ENCODE measurements at places on chromosomes 1 and 21.

DNA sequence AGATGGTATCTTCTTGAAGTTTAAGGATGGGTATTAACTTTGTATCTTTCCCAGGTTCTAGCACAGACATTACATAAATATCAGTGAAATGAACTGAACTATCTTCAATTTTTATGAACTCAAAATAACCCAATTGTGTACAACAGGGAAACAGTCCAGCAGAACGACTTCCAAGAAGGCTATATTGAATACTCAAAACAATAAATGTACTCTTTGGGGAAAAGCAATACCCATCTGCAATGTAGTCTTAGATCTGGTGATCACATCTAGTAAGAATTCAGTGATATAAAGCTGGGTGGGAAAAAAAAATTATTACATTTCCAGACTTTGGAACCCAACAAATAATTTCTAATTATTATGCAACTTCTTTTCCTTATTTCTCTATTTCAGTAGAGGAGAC, 33.1 kb upstream of the GORAB start:
- no peak for DNase-seq

GRCh38 chr1:181416268-181416860, 67.0 kb upstream of the CACNA1E start:
- no peak for DNase-seq

- DNase-seq: no peak
Observed at GRCh38 chr21:17987382-17988101, 168.4 kb upstream of the C21orf91 start.

DNA sequence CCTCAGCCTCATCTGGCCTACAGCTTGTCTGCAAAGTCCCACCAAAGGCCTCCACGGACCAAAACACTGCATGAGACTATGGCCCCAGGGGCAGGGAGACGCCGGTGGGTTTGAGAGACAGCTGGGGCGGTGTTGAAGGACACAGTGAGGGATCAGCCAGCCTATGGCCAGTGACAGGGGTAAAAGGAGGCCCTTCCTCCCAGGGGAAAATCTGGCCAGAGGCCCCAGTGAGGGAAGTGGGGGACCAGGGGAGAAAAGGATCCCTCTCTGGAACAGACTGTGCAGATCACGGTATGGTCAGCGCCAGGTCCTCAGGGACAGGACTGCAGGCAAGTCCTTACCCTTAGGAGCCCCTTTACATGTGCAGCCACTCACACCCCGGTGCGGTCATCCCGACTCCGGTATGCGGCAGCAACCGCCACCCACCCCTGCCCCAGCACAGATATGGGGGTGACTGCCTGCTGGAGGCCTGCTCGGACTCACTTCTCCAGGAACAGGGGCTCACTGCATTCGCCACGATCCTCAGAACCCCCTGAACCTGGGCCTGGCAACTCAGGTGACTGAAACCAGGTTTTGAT, 1.3 kb downstream of the CERS2 start:
- DNase-seq: peak; percentile 34

GRCh38 chr1:30639881-30640452, 83.4 kb downstream of the MATN1 start:
- DNase-seq: no peak

GRCh38 chr21:38925923-38926322, 120.2 kb downstream of the ETS2 start:
- DNase-seq: peak; percentile 97

DNA sequence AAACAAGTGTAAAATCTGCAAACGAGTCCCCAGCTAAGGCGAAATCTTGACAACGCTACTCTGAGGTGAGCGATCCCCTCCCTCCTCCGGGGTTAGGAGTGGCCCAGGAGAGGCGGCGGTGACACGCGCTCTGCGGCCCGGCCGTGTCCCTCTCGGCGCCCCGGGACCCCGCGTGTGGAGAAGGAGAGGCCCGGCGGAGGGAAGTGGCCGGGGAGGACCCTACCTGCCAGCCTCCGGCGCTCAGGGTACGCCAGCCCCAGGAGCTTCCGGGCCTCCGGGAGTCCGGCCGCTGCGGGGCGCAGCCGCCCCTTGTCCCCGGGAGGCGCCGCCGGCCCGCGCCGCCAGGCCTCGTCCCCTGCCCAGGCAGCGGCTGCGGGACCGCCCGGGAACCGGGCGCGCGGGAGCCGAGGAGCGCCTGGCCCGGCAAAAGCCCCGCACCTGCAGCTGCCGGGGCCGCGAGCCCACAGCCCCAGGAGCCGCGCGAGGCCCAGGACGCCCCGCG, 543 bp downstream of the ABCB10 start:
- peak; percentile 34 for DNase-seq

DNA sequence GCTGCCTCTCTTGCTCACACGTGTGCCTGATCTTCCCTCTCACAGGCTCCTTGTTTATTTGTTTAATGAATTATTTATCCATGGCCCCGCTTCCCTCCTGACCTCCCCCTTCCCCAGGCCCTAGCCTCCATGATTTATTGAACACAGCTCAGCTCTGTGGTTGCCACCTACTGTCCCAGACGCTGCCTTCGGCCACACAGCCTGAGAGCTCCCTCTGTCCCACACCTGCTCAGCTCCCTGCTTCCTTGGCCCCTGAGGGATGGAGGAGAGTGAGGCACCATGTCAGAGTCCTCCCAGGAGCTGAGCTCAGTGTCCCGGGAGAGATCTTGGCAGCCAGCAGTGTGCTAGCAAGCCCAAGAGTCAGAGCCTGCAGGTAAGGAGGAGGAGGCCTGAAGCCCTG, 3.1 kb upstream of the EFNA3 start:
- no peak for DNase-seq

DNA sequence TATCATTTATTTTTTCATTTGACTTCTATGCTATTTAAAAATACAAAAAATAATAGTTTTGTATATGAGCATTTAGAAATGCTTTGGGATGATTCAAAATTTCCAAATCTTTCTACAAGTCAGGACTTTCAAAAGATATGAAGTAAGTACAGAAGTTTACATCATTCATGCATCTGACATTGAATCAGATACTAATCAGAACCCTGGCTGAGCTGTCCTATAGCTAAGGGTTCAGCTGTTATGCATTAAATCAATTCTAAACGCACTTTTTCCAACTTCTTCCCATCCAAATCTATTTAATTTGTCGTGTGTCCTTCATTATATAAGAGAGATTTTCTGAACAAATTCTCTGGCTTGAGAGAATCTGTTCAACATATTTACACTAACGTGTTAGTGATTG, 779.4 kb downstream of the LTN1 start:
- DNase-seq: no peak

- no peak for DNase-seq
Observed at GRCh38 chr1:172390301-172390682, 30.2 kb upstream of the C1orf105 start.
